OCI-M1 (cell line): ENCODE measurements at places on chromosomes 5 and 9.

DNA sequence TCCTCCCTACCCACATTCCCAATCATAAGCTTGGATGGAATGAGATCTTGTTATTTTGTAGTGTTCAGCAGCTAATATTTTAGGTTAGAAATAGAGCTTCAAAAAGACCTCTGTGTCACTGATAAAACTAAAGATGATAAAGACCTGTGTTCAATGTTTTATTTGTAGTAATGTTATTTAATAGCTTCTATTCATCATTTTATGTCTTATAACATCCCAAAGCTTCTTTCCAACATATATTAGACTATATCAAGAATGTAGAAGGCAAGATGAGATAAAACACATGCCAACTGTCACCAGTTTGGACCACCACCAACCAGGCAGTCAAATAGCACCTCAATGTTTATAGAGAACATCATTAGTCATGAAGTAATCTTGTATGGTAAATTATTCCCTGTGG, 409.5 kb upstream of the ITGA1 start:
- DNase-seq: no peak

GRCh38 chr5:107615299-107615817, 55.4 kb downstream of the EFNA5 start:
- DNase-seq: peak; percentile 38

DNA sequence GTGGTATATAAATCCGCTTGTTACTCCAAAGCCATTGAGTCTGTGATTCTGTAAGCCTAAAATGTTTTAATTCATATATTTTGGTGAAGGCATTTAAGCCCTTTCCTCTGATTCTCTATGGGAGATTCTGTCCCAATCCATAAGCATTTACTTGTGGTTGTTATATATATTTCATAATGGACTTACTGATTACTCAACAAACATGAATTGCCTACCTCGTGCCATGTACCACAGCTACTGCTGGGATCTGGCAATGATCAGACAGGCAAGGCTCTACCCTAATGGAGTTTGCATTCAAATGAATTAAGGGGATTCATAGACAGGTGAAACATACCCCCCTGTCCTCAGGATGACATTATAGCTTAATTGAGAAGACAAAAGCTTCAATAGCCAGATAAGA, 54.5 kb downstream of the C9orf152 start:
- DNase-seq: no peak

DNA sequence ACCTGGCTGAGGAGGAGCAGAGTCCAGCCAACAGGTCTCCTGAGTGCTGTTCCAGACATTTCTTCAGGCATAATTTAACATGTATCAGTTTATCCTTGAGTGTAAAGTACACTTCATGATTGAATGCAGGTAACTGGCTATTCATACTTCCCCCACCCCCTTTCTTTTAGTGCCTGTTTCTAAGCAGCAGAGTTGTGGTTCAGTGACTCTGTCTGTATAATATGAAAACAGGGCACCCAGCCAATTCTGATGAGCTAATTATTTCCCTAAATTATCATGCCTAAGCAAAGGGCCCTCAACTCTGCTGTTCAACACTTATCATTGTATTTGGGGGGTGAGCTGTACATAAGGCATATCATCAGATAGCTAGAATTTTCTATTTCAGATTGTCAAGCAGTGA, 51.9 kb upstream of the ZSWIM6 start:
- peak; percentile 85 for DNase-seq

DNA sequence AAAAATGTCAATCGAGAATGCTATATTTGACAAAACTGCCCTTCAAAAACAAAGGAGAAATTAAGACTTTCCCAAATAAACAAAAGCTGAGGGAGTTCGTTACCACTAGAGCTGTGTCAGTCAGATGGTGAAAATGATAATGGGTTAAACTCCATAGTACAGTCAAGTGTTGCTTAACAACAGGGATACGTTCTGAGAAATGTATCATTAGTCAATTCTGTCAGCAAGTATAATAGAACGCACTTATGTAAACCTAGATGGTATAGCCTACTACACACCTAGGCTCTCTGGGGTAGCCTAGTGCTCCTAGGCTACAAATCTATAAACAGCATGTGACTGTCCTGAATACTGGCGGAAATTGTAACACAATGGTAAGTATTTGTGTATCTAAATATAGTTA, 138.7 kb downstream of the DRD1 start:
- DNase-seq: peak; percentile 2

DNA sequence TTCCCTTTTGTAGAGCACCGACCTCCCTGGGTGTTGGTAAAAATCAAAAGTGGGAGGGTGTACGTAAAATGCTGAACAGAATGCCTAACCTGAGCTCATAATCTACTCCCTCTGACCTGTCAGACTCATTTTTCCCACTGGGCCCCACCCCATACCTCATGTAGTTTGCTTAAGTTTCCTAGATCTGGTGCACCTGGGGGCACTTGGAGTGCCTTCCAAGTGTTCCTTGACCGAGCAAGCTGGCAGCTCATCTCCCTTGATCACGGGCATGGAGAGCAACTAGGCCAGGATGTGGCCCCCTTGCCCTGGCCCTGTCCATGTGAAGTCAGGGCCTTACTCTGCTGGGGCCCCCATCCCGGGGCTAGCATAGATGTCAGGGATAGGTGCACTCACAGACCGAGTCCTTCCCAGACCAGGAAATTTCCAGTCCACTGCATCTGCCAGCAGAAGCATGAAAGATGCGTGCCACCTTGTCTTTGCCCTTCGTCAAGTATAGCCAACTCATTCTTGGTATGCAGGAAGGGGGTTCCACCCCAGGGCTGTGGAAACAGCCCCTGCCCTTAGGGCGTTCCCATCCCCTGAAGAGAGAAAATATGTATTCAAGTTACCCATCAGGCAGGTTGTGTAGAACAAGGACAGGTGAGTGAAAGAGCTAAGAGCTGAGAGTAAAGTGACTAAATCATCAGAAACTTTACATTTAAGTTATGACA, 41.9 kb downstream of the SLC22A5 start:
- peak; percentile 72 for DNase-seq

DNA sequence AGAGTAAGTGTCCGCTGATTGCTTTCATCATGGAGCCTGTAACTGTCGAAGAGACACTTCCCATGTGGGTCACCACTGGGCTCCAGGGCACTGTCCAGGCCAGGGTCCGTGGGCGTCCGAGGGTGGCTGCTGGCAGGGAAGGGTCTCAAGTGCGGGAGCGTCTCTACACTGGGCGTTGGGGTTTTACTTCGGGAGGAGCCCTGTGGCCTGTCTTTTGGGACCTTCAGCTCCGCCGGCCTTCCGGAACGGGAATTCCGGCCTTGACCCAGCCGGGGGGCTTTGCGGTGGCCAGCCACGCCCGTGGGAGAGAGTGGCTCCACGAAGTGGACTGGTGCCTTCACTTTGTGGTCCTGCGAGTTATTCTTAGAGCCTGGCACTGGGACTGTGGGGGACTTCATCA, 86.2 kb downstream of the CAMSAP1 start:
- DNase-seq: no peak

GRCh38 chr5:5347442-5347841, 75.0 kb upstream of the ICE1 start:
- DNase-seq: no peak

- no peak for DNase-seq
These were observed 24.0 kb downstream of the NKD2 start for GRCh38 chr5:1032551-1033027.

- no peak for DNase-seq
These were observed 24.5 kb downstream of the ADAMTS12 start for GRCh38 chr5:33867241-33867640.

GRCh38 chr9:21316860-21317259, 11.7 kb upstream of the IFNA5 start:
- peak; percentile 13 for DNase-seq

GRCh38 chr5:168304349-168304748, 12.9 kb downstream of the WWC1 start:
- no peak for DNase-seq

DNA sequence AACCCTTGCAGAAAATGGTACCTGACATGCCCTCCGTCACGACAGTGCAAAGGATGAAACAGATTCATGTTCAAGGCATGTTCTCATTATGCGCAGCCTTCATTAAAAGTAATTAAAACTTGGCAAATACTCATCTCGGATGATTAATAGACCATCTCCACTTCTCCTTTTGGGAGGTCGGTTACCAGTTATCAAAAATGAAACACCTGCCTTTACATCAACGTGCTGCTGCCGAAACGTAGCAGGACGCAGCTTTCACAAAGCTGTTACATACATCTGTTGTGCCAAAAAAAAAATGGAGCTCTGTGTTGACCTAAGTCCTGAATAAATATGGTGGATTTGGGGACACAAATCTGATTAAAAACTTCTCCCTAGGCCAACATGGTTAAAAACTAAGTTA, 75.7 kb downstream of the PTCH1 start:
- DNase-seq: no peak

DNA sequence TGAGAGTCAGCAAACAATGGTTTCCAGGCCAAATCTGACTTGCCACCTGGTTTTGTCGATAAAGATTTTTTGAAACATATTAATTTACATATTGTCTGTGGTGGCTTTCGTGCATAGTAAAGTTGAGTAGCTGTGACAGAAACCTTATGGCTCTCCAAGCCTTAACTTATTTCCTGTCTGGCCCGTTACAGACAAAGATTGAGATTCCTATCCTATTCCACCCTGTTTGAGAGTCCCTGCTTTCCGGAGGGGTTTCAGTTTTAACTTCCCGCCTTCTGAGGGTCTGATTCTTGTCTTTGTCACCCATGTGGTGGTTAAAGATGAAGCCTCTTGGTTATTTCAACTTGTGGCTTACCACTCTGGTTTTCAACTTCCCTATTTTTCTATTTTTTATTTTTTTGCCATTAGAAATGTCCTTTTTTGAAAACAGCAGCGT, 11.4 kb downstream of the OTULIN start:
- peak; percentile 92 for DNase-seq

DNA sequence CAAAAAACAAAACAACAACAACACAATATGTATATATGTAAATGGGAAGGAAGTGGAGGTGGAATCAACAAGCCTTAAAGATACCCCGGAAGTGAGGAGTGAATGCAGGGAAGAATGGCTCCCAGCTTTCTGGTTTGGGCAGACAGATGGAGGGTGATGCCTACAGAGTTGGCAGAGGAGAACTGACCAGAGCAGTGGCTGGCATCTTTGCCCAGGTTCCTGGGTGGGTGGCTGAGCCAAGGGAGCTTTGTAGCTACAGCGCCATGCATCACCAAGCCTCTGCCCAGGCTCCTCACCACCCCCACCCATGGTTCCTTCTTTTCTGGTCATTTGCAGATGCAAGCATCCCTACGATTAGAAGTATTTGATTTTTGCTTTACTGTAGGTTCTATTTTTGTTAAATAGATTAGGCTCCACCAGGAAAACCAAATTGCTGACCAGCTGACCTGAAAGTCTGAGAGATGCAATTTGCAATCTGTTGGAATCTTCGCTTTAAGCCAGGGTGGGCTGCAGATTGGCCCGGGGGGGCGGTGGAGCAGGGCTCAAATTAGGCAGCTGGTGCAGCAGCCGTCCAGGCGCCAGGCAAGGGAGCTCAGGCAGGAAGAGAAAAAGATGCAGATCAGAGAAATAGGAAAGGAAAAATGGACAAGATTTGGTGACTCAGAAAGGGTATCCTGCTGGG, 163.3 kb upstream of the TBC1D2 start:
- DNase-seq: no peak

DNA sequence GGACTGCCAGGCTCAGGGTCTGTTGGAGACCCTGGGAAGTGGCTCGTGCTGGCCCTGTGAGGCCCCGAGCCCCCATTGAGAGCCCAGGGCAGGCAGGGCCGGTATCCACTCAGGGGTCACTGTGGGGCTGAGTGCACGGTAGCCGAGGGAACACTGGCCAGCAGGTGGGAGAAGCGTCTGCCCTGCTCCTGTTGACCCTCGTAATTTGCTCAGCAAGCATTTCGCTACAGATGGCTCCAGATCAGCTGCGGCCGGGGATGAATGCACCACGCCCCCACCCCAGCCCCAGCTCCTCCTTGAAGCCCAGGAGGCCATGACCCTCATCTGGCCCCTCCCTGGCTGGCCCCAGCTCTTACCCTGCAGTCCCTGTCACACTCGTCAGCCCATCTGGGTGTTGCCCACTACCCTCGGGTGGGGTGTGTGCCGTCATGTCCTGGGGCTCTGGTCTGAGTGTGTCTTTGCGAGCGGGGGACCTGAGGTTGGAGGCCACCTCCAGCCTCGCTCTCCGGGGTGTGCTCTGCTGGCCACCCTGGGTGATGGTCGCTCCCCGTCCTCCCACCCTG, 6.1 kb upstream of the NRARP start:
- DNase-seq: no peak

- DNase-seq: no peak
These were observed 353.8 kb upstream of the IZUMO3 start for GRCh38 chr9:24899463-24899862.
